ENCODE measurements at places on chromosomes 1 and 21.

- no peak for DNase-seq
Measured at GRCh38 chr1:17877896-17878295, 122.8 kb downstream of the ACTL8 start.

GRCh38 chr1:61426885-61427284 lies 298.1 kb downstream of the TM2D1 start:
- DNase-seq, result no peak

DNA sequence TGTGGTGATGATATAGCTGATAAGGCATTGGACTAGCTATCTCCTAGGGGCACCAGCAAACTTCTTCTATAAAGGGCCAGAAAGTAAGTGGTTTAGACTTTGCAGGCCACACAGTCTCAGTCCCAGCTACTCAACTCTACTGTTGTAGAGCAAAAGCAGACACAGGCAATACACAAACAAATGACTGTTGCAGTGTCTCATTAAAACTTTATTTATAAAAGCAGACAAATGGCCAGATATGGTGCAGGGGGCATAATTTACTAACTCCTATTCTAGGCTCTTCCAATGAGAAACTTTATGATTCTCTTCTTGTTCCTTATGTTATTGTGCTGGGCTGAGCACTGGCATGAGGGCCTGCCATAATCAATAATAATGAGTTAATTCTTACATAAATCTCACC lies 176.8 kb upstream of the POU3F1 start:
- DNase-seq, result no peak

DNA sequence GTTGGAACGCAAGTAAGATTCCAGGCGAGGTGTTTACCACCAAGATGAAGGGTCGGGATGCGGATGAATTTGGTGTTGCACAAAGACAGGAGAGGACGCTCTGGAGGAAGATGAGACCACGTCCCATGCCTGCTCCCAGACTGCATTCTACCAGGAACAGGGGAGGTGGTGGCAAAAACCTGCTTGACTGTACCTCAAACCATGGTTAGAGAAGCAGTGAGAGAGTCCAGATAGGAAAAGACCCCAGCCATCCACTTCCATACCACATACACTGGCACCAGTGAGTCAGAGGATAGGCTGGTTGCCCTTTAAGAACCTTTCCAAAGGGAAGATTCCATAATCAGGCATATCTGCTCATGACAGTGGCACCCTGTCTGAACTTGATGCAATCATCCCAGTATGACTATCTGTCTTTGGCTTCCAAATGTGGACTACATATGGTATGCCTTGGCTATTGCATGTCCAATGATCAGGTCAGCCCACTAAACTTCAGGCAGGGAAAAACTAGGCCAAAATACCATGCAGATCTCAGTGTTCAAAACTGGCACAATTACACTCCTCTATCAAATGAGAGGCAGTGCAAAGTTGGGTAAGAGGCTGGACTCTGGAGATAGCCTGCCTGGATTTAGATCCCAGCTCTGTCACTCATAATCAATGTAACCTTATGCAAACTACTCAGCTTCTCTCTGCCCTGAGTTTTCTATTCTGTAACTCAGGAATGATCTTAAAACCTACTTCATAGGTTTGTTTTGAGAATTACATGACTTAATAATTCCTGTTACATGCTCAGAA lies 20.6 kb downstream of the NPR1 start:
- no peak for DNase-seq

GRCh38 chr1:28426831-28427230 lies 57.3 kb downstream of the PHACTR4 start:
- no peak for DNase-seq

DNA sequence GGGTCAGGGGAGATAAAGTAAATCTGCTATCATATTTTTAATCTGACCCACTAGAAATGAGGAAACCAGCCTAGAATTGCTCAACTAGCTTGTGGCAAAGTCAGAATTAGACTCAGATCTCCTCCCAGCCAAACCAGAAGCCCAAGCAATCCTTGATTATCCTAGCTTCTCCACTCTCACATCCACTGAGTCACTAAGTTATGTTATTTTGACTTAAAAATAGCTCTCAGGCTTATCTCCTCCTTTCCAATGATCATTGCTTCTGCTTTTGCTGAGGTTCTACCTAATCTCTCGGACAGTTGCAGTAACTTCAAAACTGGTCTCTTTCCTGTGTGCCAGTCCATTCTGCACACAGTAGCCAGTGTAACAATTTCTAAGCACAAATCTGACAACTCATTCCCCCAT lies 22.9 kb downstream of the OVAAL start:
- DNase-seq, result no peak
